ENCODE measurements at places on chromosomes 11 and 22.

- no peaks in the 10 kb centered on the region for H3K27me3 ChIP-seq
- no peaks in the 10 kb centered on the region for H3K4me1 ChIP-seq
- H3K4me3 ChIP-seq: no peak overlapping the region
- no peak for DNase-seq
- no peaks in the 10 kb centered on the region for H3K36me3 ChIP-seq
Measured at GRCh38 chr11:107252429-107253161, 205.0 kb downstream of the CWF19L2 start.

GRCh38 chr11:61023966-61024295 is 52.5 kb downstream of the CD6 start:
- H3K4me1 ChIP-seq: peaks cover 86% of the 10 kb centered on the region
- H3K4me3 ChIP-seq: peak overlapping the region; percentile 62
- H3K27ac ChIP-seq: peak overlapping the region; percentile 90
- H3K27me3 ChIP-seq: no peaks in the 10 kb centered on the region
- DNase-seq: no peak
- peaks cover 70% of the 10 kb centered on the region for H3K36me3 ChIP-seq

GRCh38 chr11:46049325-46049897 is 71.8 kb downstream of the PHF21A start:
- no peak for DNase-seq
- H3K27ac ChIP-seq: no peak overlapping the region
- H3K4me3 ChIP-seq: no peak overlapping the region
- peaks cover 3% of the 10 kb centered on the region for H3K4me1 ChIP-seq

DNA sequence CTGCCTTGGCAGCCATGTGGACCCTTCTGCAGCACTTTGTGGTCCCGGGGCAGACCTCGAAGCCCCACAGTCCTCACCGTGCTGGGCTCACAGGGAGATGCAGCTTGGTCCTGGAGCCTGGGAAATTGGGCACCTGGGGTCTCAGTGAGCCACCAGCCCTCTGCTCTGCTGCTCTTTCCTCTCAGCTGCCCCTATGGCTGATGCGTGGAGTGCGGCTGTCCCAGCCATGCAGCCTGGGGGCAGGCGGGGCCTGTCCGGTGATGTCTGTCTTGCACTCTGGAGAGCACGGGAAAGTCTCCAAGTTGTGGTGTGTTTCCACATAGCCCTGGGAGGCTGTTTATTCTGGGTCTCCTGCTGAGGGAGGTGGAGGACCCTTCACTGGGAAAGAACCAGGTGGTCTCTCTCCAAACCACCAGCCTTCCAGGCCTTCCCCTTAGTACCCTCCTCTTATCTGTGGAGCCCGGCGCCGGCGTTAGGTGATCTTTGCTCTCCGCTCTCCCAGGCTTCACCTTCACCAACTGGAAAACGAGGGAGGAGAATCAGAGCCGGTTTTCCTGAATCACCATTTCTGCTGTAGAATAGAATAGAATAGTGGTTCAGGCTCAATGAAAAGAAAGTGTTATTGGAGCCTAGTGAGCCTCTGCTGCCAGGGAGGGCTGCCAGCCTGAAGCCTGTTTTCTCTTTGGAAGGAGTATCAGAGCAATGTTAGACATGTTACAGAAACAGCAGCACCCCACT is 41.2 kb upstream of the GRAMD4 start:
- H3K27ac ChIP-seq: peak overlapping the region; percentile 60
- H3K36me3 ChIP-seq: peaks cover 4% of the 10 kb centered on the region
- H3K27me3 ChIP-seq: no peaks in the 10 kb centered on the region
- no peak for DNase-seq
- peaks cover 49% of the 10 kb centered on the region for H3K4me1 ChIP-seq
- peak overlapping the region; percentile 97 for H3K4me3 ChIP-seq

DNA sequence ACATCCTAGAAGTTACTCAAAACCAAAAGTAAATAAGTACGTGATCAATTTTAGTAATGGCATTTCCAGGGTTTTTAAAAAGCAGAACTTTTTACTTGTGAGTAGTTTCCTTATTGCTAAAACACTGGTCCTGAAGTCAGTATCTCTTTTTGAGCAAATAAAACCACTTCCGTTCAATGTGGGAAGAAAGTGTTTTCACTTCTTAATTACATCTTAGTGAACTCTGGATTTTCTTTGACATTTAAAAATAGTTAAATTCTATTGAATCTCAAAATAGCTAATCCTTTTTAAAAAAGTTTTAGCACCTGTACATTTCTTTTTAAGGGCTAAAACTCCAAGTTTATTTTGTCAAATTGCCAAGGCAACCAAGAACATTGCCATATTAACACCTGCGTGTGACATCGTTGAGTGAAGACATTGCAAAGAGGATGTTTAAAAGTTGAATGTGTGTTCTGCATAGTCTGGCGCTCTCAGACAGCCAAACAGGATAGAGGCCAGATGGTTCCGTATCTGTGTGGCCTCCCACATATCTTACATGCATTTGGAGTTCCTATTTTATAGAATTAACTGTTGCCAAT is 17.2 kb upstream of the OR5B21 start:
- peaks cover 31% of the 10 kb centered on the region for H3K36me3 ChIP-seq
- H3K4me3 ChIP-seq: peak overlapping the region; percentile 79
- peak overlapping the region; percentile 91 for H3K27ac ChIP-seq
- peaks cover 24% of the 10 kb centered on the region for H3K4me1 ChIP-seq
- no peaks in the 10 kb centered on the region for H3K27me3 ChIP-seq

DNA sequence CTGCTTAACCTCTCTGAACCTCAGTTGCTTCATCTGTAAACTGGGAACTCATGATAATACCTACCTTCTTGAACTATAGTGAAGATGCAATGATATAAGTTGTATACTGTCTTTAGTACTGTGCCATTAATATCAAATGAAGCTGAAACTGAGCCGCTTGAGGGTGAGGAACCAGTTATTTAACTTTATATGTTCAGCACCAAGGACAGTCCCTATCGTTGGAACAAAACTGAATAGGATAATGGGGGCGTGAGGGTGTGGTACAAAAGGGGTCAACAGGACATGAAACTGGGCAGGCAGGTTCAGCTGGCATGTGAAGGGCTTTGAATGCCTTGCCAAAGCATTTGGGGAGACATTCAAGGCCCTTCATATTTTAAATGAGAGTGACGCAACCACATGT is 112.6 kb downstream of the C11orf91 start:
- H3K36me3 ChIP-seq: no peaks in the 10 kb centered on the region
- no peak for DNase-seq
- H3K4me3 ChIP-seq: no peak overlapping the region
- H3K27me3 ChIP-seq: no peaks in the 10 kb centered on the region
- H3K27ac ChIP-seq: no peak overlapping the region

- H3K4me1 ChIP-seq: no peaks in the 10 kb centered on the region
- no peak overlapping the region for H3K27ac ChIP-seq
- no peak for DNase-seq
- H3K4me3 ChIP-seq: no peak overlapping the region
- H3K27me3 ChIP-seq: peaks cover 34% of the 10 kb centered on the region
Measured at GRCh38 chr11:12731841-12732336, 57.7 kb downstream of the TEAD1 start.

GRCh38 chr22:26385164-26385563 is 43.9 kb upstream of the ASPHD2 start:
- no peak for DNase-seq
- H3K4me1 ChIP-seq: no peaks in the 10 kb centered on the region
- H3K27me3 ChIP-seq: peaks cover 38% of the 10 kb centered on the region
- H3K36me3 ChIP-seq: no peaks in the 10 kb centered on the region

All from activated CD4-positive, alpha-beta T cell treated with anti-CD3 and anti-CD28 coated beads, Interleukin-2, amount 10 ng/mL, durations not matched to agents 24 days and 14 days (primary cell).